Astrocyte of the spinal cord (primary cell): ENCODE measurements at places on chromosomes 1 and 21.

- DNase-seq: no peak
These were observed 306.9 kb downstream of the ASTN1 start for GRCh38 chr1:176857632-176858031.

- DNase-seq: no peak
These were observed 148.8 kb downstream of the SIPA1L2 start for GRCh38 chr1:232481091-232481490.

- no peak for DNase-seq
These were observed 131.9 kb upstream of the ATP1B1 start for GRCh38 chr1:168974611-168975010.

DNA sequence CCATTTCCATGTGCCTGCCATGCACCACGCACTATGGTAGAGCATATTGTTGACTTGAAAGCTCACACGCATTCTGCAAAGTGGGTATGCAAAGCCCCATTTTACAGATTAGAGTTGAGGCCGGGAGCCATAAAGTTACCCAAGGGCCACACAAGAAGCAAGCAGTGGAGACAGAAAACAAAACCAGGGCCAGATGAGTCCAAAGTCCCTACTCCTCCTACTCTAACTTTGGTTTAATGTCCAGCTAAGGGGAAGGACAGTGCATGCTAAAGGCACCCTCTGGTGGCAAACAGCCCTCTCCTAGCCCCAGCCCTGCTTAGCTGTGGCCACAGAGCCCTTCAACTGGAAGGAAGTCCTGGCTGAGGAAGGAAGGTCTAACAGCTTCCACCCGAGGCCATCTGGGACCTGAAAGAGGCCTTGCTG lies 74.9 kb downstream of the SLC66A1 start:
- DNase-seq: no peak

DNA sequence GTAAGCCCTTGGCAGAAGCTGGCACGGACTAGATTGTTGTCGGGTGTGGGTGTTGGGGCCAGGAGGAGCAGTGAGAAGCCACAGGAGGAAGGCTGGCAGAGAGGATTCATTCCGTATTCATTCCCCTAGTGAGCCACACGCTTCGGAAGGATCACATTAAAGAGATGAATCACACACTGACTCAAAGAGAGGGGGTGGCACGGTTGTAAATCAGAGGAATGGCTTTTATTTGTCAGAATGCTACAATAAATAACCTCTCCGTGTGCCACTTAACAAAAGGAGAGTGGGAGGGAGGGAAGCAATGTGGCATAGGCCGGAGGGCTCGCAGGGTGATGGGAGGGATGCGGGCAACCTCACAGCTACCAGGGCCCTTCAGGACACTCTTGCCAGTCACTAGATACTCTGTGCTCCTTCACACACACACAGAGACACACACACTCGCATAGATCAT lies 135.5 kb downstream of the HIVEP3 start:
- peak; percentile 79 for DNase-seq

- DNase-seq: no peak
These were observed 332.8 kb upstream of the ZRANB2 start for GRCh38 chr1:71413441-71414175.

GRCh38 chr1:29786195-29786594 lies 549.9 kb downstream of the PTPRU start:
- DNase-seq: no peak

DNA sequence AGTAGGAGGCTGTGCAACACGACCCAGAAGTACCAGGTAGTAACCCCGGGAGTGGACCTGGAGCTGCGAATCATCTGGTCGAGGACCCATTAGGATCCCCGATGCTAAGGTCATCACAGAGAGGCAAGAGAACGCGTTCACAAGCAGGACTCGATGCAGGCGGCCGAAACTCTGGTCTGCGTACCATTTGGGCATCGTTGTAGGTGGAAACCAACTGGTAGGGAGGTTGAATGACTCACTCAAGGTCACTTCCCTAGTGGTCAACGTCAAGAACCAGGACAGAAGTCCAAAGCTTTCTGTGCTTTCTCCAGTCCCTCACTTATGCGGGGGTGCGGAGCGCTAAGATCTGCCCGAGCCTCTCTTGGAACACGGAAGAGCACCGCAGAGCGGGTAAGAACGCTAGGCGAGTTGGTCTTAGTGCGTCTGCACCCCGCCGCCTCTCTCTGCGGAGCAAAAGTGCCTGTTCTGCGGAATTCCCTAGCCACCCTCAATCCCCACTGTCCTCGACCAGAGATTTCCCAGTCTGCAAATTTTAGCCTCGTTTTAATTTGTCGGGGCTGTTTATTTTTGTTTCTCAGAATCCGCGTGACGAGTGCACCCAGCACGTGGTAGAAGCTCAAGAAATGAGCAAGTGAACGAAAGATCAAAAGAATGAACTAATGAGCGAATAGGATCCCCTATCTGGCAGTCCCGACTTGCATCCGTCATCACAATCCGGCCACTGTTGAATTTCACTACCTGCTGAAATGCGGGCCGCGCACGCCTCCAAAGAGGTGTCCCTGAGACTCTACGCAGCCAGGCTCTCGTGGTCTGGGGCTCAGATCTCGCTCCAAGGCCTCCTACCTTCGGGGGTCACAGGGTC lies 12.2 kb downstream of the HLX start:
- no peak for DNase-seq

GRCh38 chr1:12182410-12182984 lies 15.7 kb downstream of the TNFRSF1B start:
- no peak for DNase-seq

DNA sequence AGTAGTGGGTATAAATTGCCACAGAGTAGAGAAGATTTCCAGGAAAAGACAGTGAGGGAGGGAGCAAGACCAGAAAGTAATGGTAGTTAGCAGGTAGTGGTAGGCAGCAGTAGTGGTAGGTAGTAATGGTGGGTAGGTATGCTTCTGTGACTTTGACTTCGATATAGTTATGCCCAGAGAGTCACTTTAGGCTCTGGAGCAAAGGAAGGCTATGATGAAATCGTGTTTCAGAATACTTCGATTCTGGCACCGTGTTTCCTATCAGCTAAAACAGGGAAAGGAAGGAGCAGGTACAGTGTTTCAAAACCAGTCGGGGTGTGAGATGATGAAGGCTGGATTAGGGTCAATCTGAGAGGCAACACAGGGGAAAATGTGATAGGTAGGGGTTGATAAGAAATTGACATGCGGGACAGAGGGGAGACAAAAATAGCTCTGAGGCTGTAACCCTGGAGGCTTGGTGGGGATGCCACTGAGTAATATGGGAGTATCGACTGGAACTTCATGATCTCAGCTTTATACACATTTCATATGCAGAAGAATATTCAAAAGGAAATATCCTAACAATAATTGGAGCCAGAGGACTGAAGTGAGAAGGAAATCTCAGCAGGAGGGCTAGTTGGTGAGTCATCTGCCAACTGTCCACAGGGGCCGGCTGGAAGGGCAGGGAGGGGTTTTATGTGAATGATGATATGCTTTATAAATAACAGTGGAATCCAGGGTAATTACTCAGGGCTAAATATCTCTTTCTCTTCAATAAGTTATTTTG lies 25.2 kb upstream of the TRIM45 start:
- DNase-seq: peak; percentile 91

GRCh38 chr1:245188403-245188802 lies 33.6 kb downstream of the KIF26B start:
- no peak for DNase-seq

DNA sequence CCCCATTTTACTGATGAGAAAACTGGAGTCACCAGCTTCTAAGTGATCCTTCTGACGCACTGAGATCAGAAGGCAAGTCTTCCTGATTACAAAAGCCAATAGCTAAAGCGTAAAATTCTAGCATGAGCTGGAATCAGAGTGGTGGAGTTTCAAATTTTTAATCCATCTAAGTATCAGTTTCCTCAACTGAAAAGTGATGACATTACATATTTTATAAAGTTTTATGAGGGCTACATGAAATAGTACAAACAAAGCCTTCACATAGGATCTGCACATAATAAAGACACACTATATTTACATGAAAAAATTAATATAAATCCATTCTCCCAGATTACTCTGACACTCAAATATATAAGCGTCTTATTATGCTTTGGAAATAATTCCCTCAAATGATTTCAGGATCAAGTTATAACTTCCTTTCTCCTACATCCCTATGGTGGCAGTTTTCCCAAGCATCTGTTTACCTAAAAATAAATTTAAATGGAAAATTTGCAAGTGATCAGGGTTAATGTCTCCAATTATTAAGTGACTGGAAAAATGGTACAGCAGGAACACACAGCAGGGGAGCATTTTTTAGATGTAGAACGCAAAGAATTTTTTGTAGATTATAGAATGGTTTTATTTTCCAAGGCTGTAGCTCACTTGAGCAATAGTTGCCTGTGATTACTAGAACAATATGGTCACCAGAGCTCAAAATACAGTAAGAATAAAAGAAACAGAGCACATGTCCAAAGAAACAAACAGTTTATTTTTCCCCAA lies 490.4 kb upstream of the C1orf87 start:
- no peak for DNase-seq

- DNase-seq: no peak
These were observed 516.3 kb upstream of the BEND5 start for GRCh38 chr1:49293016-49293415.

DNA sequence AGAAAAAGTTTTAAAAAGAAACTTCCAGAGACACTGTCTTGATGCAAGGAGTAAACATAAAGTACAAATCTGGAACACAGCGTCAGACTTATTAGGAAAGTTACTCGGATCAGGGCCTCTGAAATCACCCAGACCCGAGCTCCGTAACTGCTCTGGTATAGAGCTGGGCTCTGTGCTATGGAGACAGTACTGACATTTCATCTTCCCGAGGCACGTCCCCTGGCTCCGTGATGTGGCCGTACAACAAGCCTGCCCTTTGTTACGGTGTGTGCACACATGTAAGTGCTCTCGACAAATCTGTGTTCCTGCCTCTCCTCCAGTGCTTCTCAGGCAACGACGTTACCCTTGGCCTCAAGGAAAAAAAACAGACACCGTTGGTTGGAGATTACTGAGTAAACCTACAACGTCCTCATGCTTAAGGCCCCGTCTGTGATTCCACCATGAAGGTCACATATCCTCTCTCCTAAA lies 107.0 kb upstream of the IRF2BP2 start:
- DNase-seq: no peak

DNA sequence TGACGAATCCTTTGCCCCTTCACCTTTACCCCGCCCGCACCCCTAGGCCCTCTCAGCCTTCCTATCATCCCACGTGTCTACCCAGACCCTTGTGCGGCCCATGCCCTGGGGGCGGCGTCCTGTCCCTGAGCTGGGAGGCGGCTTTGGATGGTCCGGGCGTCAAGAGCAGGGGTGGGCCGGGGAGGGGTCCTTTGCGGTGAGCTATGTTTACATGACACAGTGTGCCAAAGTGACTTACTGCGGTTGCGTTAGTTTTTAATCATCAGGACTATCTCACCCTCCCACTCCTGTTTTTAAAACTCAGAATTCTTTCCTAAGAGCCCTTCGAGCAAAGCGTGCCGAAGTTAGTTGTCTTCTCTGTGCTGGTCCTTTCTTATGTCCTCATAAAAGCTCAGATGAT lies 144.6 kb downstream of the PGBD5 start:
- no peak for DNase-seq

GRCh38 chr21:25885405-25885804 lies 150.6 kb downstream of the GABPA start:
- DNase-seq: no peak

DNA sequence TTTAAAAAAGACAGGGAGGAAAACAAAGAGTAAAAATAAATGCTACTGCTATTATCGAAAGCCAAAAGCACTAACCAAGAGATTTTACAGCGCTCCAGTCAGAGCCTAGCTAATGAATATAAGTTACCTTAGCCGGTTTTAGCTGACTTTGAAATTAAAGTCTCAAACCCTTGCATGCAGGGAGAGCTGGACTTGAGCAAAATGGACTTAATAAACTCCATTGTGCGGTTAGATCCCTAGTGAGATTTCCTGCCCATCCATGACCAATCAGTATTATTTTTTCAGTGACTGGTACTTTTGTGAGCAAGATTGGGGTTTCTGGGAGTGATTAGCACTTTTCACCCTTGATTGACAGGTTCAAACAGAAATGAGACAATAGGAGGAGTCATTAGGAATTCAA lies 333.4 kb upstream of the ADGRL2 start:
- DNase-seq: peak; percentile 17

DNA sequence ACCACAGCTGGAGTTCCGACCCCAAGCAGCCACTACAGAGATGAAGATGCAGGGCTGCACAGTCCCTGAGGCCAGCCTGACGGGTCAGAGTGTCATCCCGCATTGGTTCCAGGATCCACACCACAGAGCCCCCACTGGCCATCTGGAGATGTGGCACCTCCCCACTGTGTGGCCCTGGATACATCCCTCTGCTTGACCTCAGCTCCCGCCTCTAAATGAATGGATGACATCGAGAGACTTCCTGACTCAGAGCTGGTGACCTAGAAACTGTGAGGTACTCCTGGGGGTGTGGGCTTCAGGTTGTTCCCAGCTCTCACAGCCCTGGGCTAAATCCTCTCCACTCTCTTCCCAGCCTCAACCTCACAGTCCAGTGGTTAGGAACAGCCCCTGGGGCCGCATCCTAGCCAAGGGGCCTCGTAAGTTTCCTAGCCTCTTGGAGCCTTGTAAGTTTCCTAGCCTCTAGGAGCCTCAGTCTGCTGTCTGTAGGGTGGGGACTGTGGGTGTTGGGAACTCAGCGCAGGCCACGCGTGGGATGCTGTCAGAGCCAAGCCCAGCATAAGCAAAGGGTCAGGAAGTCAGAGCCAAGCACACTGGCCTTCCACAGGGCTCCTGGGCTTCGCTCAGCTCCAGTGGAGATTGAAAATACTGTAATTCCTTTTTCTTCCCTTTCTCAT lies 87.5 kb upstream of the RUNX3 start:
- peak; percentile 62 for DNase-seq

DNA sequence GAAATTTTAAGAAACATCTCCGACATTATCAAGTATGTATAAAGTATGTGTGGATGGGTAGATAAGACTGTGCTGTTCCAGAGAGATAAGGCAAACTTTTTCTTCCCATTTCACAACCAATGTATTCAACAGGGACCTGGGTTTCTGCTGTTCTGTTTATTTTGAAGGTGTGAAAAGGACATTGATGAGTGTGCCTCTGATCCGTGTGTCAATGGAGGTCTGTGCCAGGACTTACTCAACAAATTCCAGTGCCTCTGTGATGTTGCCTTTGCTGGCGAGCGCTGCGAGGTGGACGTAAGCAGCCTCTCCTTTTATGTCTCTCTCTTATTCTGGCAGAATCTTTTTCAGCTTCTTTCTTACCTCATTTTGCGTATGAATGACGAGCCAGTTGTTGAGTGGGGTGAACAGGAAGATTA lies 174.0 kb downstream of the CRB1 start:
- peak; percentile 79 for DNase-seq

DNA sequence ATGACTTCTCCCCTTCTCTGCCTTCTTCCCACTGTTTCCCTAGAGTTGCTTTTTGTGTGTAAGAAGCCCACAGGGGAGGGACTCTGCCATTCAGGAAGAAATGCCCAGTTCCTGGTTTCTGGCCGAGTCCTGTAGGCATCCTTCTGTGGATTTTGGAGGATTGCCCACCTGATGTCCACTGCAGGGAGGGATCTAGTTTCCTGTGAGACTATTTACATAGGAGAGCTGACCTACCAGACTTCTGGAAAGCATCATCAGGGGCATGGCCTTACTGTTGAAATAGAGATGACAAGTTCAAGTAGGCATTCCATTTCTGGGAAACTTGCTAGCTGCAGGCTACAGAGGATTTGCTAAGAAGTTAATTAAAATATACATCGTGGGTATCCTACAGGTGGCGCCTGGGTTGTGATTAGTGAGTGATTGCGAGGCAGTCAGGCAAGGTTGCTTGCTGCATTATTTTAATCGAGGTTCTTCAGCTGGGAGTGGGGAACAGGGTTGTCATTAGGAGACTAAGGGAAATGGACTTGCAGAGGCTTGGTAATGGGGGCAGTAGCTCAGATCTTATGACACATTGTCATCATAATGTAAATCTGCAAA lies 148.7 kb downstream of the HHAT start:
- DNase-seq: peak; percentile 27
